ENCODE measurements at places on chromosomes 16 and 17. TPM values are rescaled to one million over a fixed set of nuclear protein-coding genes. Genes with fewer than 3 reads are reported as not detected.

DNA sequence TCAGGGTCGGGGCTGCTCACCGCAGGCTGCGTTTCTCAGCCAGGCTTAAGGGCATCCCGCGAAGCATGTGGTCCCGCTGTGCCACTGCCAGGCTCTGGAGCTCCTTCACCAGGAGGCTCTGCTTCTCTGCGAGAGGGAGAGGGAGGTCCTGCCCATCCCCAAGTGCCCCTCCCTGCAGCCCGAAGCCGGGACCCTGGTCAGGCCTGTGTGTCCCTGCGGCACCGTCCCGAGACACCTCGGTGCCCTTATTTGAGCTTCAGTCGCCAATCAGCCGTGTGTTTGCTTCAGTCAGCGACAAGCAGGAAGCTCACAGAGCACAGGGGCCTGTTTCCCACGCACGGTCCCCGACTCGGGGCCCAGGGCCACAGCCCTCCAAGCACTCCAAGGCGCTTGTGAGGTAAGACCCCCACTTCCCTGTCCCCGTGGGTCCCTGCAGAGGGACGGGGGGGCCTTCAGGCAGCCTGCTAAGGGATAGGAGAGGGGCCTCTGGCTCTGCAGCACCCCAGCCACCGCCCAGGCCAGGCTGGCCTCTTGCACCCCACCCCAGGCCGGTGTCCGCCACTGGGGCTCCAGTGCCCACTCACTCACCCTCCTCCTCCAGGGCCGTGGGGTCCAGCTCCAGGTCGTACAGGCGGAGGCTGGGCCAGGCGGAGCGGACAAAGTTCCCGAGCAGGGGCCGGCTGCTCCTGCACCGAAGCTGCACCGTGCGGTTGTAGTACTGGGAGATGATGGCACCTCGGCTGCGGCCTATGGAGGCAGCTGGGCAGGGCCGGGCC, 3.2 kb downstream of the TMC6 start:
- no peaks in the 10 kb centered on the region for H3K27me3 ChIP-seq
- no peak for DNase-seq
- H3K4me1 ChIP-seq: peaks cover 19% of the 10 kb centered on the region
- no peak overlapping the region for H3K4me3 ChIP-seq

DNA sequence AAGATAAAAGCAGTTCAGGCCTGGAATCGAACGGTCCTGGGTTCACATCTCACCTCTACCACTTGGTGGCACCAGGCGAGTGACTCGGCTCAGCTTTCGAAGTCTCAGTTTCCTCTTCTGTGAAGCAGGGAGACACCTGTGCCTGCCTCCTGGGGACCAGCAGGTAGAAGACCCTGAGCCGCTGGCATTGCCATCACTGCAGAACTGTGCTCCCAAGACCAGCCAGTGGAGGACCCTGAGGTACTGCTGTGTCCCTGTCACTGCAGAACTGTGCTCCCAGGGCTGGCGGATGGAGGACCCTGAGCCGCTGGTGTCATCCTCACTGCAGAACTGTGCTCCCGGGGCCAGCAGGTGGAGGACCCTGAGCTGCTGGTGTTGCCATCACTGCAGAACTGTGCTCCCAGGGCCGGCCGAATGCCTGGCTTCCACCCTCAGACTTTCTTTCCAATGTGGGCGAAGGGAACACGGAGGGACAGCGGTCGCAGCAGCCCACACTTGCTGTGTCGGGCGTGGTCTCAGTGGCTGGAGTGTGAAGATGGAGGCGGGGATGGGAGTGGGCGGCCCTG, 8.7 kb upstream of the SLC7A5 start:
- H3K27me3 ChIP-seq: no peaks in the 10 kb centered on the region
- DNase-seq: no peak
- no peak overlapping the region for H3K27ac ChIP-seq
- no peaks in the 10 kb centered on the region for H3K4me1 ChIP-seq
- no peaks in the 10 kb centered on the region for H3K36me3 ChIP-seq
- no peak overlapping the region for H3K4me3 ChIP-seq

- no peak overlapping the region for H3K27ac ChIP-seq
- no peaks in the 10 kb centered on the region for H3K27me3 ChIP-seq
- no peaks in the 10 kb centered on the region for H3K36me3 ChIP-seq
- no peak for DNase-seq
Measured at GRCh38 chr16:7101054-7101453, 231.6 kb upstream of the RBFOX1 start.

GRCh38 chr17:79039886-79040285, 15.9 kb downstream of the C1QTNF1 start:
- H3K36me3 ChIP-seq: peaks cover 12% of the 10 kb centered on the region
- H3K4me1 ChIP-seq: peaks cover 20% of the 10 kb centered on the region
- H3K4me3 ChIP-seq: no peak overlapping the region
- no peak for DNase-seq
- no peak overlapping the region for H3K27ac ChIP-seq
- H3K27me3 ChIP-seq: no peaks in the 10 kb centered on the region

DNA sequence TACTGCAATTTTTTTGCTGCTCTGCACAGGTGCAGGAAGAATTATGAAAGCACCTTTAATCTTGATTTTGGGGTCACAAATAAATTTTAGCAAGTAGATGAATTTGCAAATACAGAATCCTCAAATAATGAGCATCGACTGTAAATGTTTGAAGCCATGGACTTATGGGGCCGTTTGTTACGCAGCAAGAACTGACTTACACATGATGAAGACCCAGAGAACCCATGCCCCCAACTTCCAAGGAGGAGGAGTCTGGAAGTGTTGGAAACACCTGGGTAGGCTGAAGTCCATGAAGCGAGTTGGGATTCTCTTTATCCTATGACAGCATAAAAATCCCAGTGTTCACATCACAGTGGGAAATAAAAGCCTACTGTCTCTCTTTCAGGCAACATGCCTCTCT, 176.6 kb downstream of the RBFOX3 start:
- H3K4me3 ChIP-seq: no peak overlapping the region
- DNase-seq: no peak
- no peaks in the 10 kb centered on the region for H3K27me3 ChIP-seq
- no peaks in the 10 kb centered on the region for H3K36me3 ChIP-seq
- no peak overlapping the region for H3K27ac ChIP-seq

- H3K27ac ChIP-seq: peak overlapping the region; percentile 100
- H3K4me1 ChIP-seq: peaks cover 16% of the 10 kb centered on the region
- DNase-seq: no peak
- no peak overlapping the region for H3K4me3 ChIP-seq
- no peaks in the 10 kb centered on the region for H3K27me3 ChIP-seq
- peaks cover 41% of the 10 kb centered on the region for H3K36me3 ChIP-seq
Measured at GRCh38 chr17:50110591-50111349, 15.6 kb downstream of the PDK2 start.

GRCh38 chr17:61571624-61572023, 19.4 kb downstream of the NACA2 start:
- no peaks in the 10 kb centered on the region for H3K4me1 ChIP-seq
- H3K27me3 ChIP-seq: no peaks in the 10 kb centered on the region
- no peak for DNase-seq
- H3K36me3 ChIP-seq: no peaks in the 10 kb centered on the region
- no peak overlapping the region for H3K4me3 ChIP-seq

GRCh38 chr17:60301649-60302048, 90.3 kb downstream of the USP32 start:
- H3K27ac ChIP-seq: no peak overlapping the region
- no peak for DNase-seq
- H3K4me3 ChIP-seq: no peak overlapping the region

DNA sequence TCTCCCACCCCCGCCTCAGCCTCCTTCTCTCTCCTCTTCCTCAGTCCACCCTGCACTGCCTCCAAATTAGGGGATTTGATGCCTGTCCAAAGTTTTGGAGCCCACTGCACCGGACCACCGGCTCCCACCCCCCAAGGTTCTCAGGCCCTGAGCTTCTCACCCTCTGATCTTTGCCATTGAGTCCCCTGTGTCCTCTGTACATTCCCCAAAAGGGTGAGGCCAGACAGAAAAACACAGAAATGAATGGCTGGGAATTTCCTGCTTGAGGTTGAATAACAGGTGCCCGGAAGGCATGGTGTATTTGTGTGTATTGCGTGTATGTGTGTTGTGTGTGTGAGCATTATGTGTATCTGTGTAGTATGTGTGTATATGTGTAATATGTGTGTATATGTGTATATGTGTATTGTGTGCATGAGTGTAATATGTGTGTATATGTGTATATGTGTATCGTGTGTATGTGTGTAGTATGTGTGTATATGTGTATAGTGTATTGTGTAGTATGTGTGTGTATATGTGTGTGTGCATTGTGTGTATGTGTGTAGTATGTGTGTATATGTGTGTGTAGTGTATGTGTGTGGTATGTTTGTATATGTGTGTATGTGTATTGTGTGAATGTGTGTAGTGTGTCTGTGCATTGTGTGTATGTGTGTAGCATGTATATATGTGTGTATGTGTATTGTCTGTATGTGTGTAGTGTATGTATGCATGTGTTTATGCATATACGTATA, 16.0 kb upstream of the CCL17 start:
- no peaks in the 10 kb centered on the region for H3K27me3 ChIP-seq
- H3K36me3 ChIP-seq: peaks cover 1% of the 10 kb centered on the region
- DNase-seq: no peak
- peaks cover 17% of the 10 kb centered on the region for H3K4me1 ChIP-seq
- no peak overlapping the region for H3K27ac ChIP-seq
- no peak overlapping the region for H3K4me3 ChIP-seq

GRCh38 chr17:72388765-72389473, 268.1 kb downstream of the SOX9 start:
- no peak overlapping the region for H3K4me3 ChIP-seq
- H3K27me3 ChIP-seq: no peaks in the 10 kb centered on the region
- no peak for DNase-seq

GRCh38 chr17:6701719-6702118, 11.4 kb downstream of the SLC13A5 start:
- H3K36me3 ChIP-seq: no peaks in the 10 kb centered on the region
- H3K4me1 ChIP-seq: no peaks in the 10 kb centered on the region
- no peak overlapping the region for H3K27ac ChIP-seq
- no peak overlapping the region for H3K4me3 ChIP-seq
- no peak for DNase-seq
- H3K27me3 ChIP-seq: no peaks in the 10 kb centered on the region

DNA sequence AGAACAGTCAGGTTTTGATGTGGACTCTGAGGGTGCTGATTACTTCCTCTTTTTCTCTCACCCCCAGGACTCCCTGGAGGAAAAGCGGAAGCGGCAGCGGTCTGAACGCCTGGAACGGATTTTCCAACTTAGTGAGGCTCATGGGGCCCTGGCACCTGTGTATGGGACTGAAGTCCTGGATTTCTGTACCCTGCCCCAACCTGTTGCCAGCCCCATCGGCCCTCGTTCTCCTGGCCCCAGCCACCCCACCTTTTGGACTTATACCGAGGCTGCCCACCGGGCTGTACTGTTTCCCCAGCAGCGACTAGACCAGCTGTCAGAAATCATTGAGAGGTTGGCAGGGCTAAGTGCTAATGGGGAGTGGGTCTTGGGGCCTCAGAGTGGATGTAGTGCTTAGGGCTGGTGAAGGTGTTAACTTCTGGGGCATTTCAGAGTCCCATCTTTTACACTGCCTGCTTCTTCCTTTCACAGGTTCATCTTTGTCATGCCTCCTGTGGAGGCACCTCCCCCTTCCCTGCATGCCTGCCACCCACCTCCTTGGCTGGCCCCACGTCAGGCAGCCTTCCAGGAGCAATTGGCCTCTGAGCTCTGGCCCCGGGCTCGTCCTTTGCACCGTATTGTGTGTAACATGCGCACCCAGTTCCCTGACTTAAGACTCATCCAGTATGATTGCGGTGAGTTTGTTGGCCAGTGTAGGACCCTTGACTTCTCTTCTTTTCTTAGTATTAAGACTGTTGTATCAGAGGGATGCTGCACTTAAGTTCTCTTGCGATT, 19.1 kb upstream of the PHKG2 start:
- H3K27ac ChIP-seq: no peak overlapping the region
- DNase-seq: no peak
- H3K36me3 ChIP-seq: peaks cover 56% of the 10 kb centered on the region

DNA sequence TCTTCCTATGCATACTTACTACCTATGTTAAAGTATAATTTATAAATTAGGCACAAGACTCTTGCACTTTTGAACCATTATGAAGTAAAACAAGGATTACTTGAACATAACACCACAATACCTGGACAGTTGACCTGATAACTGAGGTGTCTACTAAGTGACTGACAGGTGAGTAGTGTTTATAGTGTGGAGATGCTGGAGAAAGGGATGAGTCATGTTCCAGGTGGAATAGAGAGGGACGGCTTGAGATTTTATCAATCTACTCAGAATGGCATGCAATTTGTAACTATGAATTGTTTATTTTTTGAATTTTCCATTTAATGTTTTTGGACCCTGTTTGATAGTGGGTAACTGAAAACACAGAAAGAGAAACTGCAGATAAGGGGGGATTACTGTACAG, 287.6 kb downstream of the MAP2K6 start:
- no peaks in the 10 kb centered on the region for H3K4me1 ChIP-seq
- H3K27ac ChIP-seq: no peak overlapping the region
- H3K36me3 ChIP-seq: no peaks in the 10 kb centered on the region
- DNase-seq: no peak
- no peak overlapping the region for H3K4me3 ChIP-seq
- no peaks in the 10 kb centered on the region for H3K27me3 ChIP-seq

GRCh38 chr17:16255481-16255921, 38.5 kb downstream of the PIGL start:
- H3K4me3 ChIP-seq: peak overlapping the region; percentile 39
- H3K27me3 ChIP-seq: no peaks in the 10 kb centered on the region
- DNase-seq: peak; percentile 15
- H3K36me3 ChIP-seq: no peaks in the 10 kb centered on the region
- peak overlapping the region; percentile 62 for H3K27ac ChIP-seq

- no peak for DNase-seq
- peak overlapping the region; percentile 49 for H3K27ac ChIP-seq
- H3K27me3 ChIP-seq: no peaks in the 10 kb centered on the region
- H3K4me1 ChIP-seq: peaks cover 36% of the 10 kb centered on the region
- H3K4me3 ChIP-seq: no peak overlapping the region
Measured at GRCh38 chr16:65312071-65312470, 190.2 kb upstream of the CDH11 start.

DNA sequence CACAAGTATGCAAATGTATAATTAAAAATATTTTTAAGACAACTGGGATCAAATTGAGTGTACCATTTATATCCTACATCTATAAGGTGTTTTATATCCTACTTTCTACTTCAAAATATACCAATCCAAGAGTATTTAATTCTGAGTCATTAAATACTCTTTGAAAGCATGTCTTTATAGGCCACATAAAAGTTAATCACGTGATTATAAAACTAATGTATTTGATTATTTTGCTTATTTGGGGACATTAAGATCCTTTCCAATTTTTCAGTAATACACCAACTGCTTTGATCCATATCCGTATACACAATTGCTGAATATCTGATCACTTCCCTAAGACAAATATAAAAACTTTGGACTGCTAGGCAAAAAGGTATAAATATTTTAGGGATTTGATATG, 26.6 kb upstream of the MAF start:
- H3K27ac ChIP-seq: no peak overlapping the region
- H3K27me3 ChIP-seq: no peaks in the 10 kb centered on the region
- peaks cover 4% of the 10 kb centered on the region for H3K4me1 ChIP-seq
- H3K36me3 ChIP-seq: no peaks in the 10 kb centered on the region
- DNase-seq: no peak

The BRIP1 gene
- 0.14 TPM for total RNA-seq

The TBC1D3E gene
- total RNA-seq: not detected

The ACSM2A gene
- total RNA-seq: not detected

The NEUROD2 gene
- not detected for total RNA-seq

The VAT1L gene
- 27.1 TPM for total RNA-seq

The XYLT2 gene
- total RNA-seq: 26.4 TPM

The GUCY2D gene
- total RNA-seq: not detected

The PDIA2 gene
- total RNA-seq: 3.2 TPM

The GPR179 gene
- 0.42 TPM for total RNA-seq

The JPH3 gene
- not detected for total RNA-seq

The PTX4 gene
- total RNA-seq: 0.78 TPM

The SCGB1C2 gene
- not detected for total RNA-seq

The RNF112 gene
- total RNA-seq: 8.3 TPM

All from thoracic aorta (tissue), 2 donors.